ENCODE measurements at places on chromosomes 7 and 10.

DNA sequence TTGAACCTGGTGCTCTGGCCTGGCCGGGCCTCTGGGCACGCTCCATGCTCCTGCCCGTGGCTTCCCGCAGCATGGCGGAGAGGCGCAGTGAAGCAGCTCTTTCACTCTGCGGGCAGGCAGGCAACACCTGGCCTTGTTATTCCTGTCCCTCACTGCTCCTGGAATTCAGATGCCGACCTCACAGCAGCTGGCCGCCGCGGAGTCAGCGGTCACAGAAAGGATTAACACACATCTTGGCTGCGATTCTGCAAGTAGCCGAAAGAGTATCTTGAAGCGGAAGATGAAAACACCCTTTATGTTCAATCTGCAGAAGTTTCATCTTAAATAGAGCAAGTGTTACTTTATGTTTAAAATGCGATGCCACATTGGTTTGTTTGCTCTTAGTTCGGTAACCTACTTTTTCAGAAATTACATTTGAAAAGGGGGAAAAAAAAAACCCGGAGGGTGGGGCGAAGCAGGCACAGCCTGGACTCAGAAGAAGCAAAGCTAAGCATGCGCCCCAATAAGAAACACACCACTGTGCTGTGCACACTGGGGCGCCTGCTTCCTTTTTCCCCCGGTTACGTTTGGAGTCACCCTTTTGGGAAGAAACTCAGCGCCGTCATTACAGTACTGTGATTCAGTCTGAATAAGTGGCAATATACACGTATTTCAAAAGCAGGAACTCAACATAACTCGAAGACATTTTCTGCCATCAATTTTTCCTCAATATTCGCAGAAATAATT lies 42.3 kb downstream of the BRI3 start:
- DNase-seq = peak; percentile 15

- no peak for DNase-seq
Observed at GRCh38 chr10:116097239-116097784, 175.7 kb downstream of the GFRA1 start.

- no peak for DNase-seq
Observed at GRCh38 chr7:116998567-116999175, 45.4 kb downstream of the ST7 start.

GRCh38 chr10:83995738-83996331 lies 143.5 kb upstream of the GHITM start:
- no peak for DNase-seq

DNA sequence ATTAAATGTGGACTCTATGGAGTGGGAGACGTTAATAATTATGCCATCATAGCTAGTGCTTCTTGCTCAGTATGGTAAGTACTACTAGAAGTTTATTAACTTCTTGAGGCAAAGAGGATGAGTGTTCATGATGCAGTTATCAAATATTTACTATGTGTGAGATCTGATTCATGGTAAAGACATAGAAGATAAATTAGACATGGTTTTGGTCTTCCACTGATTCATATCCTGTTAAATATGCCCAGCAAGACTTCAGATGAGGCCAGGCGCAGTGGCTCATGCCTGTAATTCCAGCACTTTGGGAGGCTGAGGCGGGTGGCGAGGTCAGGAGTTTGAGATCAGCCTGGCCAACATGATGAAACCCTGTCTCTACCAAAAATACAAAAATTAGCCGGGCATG lies 547.1 kb upstream of the ANKRD30A start:
- DNase-seq = peak; percentile 83

All from fibroblast of skin of right quadriceps (primary cell).